ENCODE measurements at places on chromosomes 11 and 22.
A peak's percentile ranks its signal among the peaks of the same experiment; 100 is the strongest.

GRCh38 chr11:111932611-111932950 lies 4.6 kb upstream of the DIXDC1 start:
- peak; percentile 64 for DNase-seq

GRCh38 chr11:97140885-97141494 lies 751.2 kb downstream of the JRKL start:
- no peak for DNase-seq

DNA sequence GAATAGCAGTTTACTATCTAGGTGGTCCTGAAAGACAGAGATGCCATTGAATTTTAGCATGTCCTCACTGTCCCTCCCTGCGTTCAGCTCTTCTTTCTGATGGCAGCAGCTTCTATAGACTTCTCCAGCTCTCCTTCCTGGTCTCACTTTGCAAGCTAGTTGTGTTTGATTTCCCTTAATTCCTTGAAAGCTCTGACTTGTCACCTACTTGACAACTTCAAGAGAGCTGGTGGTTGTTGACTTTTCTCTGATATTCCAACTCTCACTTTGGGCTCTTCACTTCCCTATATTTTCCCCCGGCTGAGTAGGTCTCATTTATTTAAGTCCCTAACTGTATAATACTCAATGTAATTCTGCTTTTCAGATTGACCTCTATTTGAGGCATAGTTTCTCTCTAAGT lies 1825.0 kb upstream of the RAG2 start:
- DNase-seq = no peak

DNA sequence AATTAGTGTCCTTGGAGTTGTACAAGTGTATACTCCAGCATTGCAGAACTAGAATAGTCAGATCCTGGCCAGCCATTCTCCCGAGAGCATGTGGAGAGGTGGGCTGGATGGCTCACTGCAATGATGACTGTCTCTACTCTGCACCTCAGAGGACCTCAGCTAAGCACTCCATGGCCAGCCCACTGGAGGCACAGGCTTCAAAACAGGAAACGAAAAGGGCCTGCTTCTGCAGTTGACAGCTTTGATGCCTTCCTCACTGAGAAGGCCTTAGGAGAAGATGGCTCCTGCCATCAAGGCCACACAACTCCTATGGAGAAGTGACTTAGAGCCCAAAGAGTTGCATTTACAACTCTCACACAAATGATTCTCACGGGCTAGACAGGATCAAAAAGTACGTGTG lies 9.1 kb downstream of the POLD4 start:
- DNase-seq = no peak

GRCh38 chr11:749731-750130 lies 2.5 kb downstream of the TALDO1 start:
- DNase-seq = peak; percentile 92

DNA sequence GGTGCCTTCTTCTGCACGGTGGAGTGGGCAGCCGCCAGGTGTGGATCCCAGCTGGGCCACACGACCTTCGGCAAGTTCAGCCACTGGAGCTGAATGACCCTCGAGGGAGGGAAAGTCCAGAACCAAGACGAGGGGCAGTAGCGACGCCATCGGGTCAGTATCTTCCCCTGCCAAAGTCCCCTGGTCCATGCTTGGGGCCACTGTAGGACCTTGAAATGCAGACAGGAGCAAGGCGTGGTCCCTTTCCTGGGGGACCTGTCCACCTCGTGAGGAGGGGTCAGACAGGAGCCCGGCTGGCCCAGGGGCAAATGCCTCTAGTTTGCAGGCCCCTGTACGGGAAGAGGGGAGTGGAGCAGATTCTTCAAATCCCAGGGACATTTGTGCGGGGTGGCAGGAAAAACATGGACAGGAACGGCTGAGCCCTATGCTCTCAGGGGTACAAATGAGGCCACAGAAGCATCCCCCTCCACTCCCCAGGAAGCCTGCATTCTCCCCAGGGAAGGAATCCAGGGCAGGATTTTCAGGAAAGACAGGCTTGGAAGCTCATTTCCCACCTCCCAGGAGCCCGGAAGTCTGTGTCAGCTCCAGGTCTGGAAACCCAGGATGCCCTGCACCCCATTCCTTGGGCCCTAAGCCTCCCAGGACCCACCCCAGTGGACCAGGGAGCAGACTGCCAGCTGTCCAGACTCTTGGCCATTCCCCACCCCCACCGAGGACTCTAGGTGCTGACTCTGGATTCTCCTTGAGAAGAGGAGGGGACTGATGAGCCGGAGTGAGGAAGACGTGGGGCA lies 6.6 kb downstream of the SHANK2 start:
- no peak for DNase-seq

DNA sequence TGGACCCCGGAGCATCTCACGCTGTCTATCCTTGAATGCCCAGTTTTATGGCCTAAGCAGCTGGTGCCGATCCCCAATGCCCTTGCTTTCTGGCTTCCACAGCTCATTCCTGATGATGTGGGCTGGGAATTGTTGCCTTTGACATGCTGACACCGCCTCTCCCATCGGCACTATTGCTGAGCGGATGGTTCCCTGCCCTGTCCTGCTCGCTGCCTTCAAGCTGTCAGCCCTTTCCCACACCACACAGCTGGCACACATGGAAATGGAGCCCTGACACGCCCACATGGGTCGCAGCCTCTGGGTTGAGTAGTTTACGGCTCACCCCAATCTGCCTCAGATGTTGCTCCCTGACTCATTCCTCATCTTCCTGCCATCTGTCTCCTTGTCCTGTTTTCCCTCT lies 110.2 kb upstream of the SESN3 start:
- no peak for DNase-seq

- DNase-seq = no peak
Observed at GRCh38 chr11:95485115-95485900, 254.3 kb upstream of the SESN3 start.

- no peak for DNase-seq
Observed at GRCh38 chr22:36925388-36926290, 12.2 kb downstream of the CSF2RB start.

- DNase-seq = no peak
Observed at GRCh38 chr11:17013548-17014320, 480 bp downstream of the PLEKHA7 start.

GRCh38 chr22:21694394-21694793 lies 28.6 kb downstream of the PPIL2 start:
- DNase-seq = no peak

GRCh38 chr11:33309118-33309517 lies 51.9 kb downstream of the HIPK3 start:
- DNase-seq = no peak

- no peak for DNase-seq
Observed at GRCh38 chr22:47409539-47410275, 647.3 kb downstream of the TBC1D22A start.

DNA sequence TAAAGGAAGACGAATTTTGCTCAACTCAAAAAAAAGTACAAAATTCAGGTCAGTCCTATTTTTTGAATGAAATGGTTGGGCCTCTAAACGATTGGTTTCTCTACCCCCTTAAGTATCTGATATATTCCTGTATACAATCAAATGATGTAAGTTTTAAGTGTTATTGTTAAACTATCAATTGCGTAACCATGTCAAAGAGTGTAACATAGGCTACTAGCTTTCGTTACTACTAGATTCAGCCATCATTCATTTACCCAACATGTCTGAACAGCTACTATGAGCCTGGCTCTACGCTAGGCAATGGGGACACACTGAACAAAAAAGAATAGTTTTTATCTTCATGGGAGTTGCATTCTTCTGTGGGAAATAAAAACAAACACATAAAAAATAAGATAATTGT lies 3.3 kb downstream of the RAB6A start:
- DNase-seq = peak; percentile 10

- no peak for DNase-seq
Observed at GRCh38 chr11:45750439-45750838, 54.5 kb upstream of the SLC35C1 start.

- DNase-seq = no peak
Observed at GRCh38 chr11:15327786-15328231, 213.1 kb downstream of the INSC start.

- DNase-seq = peak; percentile 95
Observed at GRCh38 chr11:111845276-111846028, 25.9 kb downstream of the ALG9 start.

- peak; percentile 46 for DNase-seq
Observed at GRCh38 chr22:26592421-26592891, 2.5 kb upstream of the TPST2 start.

DNA sequence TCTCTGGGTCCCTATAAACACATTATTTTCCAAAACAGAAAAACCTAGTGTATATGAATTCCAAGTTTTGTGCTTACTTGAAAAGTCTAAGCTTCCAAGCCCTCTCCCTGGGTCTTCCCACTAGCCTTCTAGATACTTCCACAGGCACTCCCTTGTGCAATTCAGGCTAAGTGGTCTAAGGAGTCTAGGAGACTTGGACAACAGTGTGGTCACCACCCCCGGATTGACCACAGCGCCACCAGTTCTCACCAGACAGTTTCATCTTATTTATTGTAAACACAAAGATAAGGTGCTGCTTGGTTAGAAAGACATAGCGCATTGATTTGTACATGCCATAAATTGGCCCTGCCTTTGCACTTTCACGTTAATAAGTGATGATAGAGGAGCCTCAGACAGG lies 623.9 kb downstream of the OPCML start:
- no peak for DNase-seq

- DNase-seq = no peak
Observed at GRCh38 chr11:1728931-1729691, 21.3 kb downstream of the IFITM10 start.

DNA sequence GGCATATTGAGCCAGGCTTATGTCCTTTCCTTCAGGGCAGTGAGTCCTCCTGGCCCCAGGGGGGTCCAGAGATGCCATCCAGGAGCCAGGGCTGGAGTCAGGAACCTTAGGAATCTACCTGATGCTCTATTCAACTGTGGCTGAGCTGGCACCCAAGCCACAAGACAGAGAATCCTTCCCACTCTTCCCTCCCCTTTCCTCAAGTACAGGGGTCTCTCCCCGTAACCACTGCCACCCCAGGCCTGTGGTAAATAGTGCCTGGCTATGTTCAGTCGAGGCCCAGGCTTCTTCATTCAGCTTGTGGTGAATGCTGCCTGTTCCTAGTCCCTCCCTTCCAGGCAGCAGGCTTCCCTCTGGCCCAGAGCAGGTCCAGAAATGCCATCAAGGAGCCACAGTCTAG lies 45.5 kb upstream of the THY1 start:
- DNase-seq = no peak

DNA sequence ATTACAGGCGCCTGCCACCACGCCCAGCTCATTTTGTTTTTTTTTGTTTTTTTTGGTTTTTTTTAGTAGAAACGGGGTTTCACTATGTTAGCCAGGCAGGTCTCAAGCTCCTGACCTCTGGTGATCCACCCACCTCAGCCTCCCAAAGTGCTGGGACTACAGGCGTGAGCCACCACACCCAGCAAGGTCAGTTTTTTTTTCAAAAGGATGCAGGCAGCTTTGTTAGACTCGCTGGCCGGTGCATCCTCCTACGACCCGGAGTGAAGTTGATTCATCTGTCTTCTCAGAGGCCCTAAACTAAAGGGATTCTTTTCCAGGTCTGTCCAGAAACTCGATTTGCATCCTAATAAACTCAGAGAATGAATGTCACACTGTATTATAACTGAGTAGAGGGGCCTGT lies 182.3 kb downstream of the DBX1 start:
- no peak for DNase-seq

GRCh38 chr11:43779306-43779705 lies 98.8 kb downstream of the HSD17B12 start:
- DNase-seq = no peak

GRCh38 chr11:58652726-58653280 lies 30.3 kb downstream of the CNTF start:
- DNase-seq = no peak

GRCh38 chr11:71996946-71997345 lies 1.8 kb upstream of the IL18BP start:
- DNase-seq = peak; percentile 98

- no peak for DNase-seq
Observed at GRCh38 chr11:132643239-132643638, 889.1 kb downstream of the OPCML start.

GRCh38 chr22:44355716-44356070 lies 42.9 kb upstream of the SHISAL1 start:
- DNase-seq = no peak

GRCh38 chr11:77636731-77637344 lies 756 bp downstream of the CLNS1A start:
- peak; percentile 7 for DNase-seq

- DNase-seq = no peak
Observed at GRCh38 chr11:125303694-125304093, 139.1 kb downstream of the PKNOX2 start.

- DNase-seq = peak; percentile 77
Observed at GRCh38 chr22:46879083-46879482, 116.6 kb downstream of the TBC1D22A start.

- no peak for DNase-seq
Observed at GRCh38 chr22:44211946-44212930, 31.5 kb downstream of the PARVG start.

DNA sequence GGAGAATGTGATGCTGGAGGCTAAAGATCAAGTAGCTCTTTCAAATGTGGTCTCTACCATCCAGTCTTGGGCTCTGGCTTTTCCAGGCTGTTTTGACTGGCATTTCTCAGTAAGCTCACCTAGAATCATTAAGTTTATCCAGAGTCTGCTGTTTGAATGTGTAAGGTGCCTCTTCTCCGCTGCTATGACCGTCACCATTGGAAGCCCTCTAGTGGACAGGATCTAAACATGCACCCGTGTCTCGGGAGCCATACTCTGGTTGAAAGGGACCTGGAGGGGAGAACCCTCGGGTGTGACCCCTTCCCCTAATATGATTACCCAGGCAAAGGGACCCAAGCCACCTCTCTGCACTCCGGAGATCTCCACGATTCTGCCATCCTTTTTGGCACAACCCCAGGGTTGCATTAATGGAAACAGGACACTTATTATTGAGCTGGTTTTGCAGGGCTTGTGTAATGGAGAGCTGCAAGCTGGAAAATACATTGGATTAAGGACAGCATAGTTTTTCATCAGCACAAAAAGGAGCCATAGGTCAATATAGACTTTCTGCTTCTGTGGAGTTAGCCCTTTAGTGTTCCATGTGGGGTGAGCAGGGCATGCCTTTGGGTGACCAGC lies 191.0 kb upstream of the LARGE1 start:
- peak; percentile 6 for DNase-seq

GRCh38 chr11:73367482-73368024 lies 8.6 kb upstream of the RELT start:
- DNase-seq = no peak

DNA sequence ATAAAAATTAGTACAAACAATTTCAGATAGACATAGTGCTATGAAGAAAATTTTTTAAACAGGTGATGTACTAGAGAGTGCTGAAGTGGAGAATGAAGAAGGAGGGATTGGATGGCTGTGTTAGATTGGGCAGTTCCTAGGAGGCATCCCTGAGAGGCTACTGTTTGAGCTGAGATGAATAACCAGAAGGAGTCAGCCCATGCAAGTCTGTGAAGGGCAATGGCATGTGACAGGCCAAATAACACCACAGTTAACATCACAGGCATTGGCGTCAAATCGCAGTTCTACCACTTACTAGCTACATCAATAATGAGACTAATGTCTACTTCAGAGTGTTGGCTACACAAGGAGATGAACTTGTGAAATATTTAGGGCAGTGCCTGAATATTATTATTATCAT lies 35.4 kb downstream of the HORMAD2 start:
- no peak for DNase-seq
